A172 (cell line): ENCODE measurements at places on chromosomes 4 and X.

- DNase-seq, result no peak
Observed at GRCh38 chr4:88854481-88854880, 156.9 kb upstream of the NAP1L5 start.

- no peak for DNase-seq
Observed at GRCh38 chr4:124053872-124054538, 657.4 kb downstream of the SPRY1 start.

DNA sequence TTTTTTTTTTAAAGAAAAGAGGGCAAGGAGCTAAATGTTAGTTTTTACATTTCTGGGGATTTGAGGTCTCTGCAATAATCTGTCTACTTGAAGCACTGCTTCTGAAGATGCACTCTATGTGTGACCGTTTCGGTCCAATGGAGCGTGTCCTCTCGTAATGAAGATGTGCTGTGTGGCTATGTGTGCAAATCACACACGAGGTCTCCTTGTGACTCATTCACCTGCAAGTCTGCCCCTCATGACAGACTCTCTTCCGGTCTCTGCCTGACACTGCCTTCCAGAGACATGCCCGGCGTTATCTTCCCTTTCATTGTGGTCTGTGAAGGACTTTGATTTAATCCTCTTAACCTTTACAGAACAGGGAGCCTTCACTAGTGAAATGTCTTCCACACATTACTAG is 84.3 kb downstream of the TRAM1L1 start:
- DNase-seq, result no peak

- DNase-seq, result peak; percentile 76
Observed at GRCh38 chr4:182143822-182144625, 99.2 kb upstream of the TENM3 start.

GRCh38 chr4:101977076-101977475 is 186.5 kb downstream of the BANK1 start:
- DNase-seq, result peak; percentile 92

DNA sequence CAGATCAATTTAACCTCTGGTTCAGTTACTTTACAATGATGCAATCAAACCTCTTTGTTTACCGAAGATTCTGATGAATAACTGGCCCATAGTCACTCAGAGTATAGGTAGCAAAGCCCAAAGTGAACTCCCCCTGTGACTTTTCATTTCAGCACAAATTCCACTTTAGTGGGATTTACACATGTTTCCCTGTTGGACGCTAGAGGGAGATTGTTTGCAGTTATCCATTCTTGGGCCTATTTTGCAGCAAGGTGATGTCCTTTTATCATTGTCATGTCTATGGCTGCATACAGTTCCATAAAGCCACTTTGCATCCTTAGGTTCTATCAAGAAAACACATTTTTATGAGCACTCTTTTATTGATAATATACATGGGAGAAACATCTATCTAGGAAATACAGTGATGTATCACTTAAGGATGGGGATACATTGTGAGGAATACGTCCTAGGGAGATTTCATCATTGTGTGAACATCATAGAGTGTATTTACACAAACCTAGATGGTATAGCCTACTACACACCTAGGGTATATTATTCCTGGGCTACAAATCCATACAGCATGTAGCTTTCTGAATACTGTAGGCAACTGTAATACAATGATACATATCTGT is 14.5 kb upstream of the DKK2 start:
- DNase-seq, result no peak

DNA sequence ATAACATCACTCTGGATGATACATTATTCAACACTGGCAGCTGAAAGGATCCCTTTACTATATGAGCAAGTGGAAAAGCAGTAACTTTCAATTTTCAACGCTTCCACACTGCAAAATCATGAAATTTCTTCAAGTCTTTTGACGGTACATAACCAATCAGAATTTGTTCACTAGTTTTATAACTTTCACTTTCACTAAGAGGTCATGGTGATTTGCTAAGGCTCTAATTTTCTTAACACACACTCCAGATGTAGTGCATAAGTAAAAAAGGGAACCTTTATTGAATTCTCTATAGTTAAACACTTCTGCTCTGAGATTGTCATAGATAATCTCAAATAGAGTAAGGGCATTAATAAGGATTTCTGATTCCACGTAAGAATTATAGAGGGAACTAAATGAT is 4.1 kb downstream of the ARMCX2 start:
- no peak for DNase-seq

GRCh38 chrX:10395643-10396042 is 224.7 kb downstream of the MID1 start:
- DNase-seq, result no peak

- DNase-seq, result no peak
Observed at GRCh38 chr4:140117947-140118346, 36.0 kb downstream of the MAML3 start.

DNA sequence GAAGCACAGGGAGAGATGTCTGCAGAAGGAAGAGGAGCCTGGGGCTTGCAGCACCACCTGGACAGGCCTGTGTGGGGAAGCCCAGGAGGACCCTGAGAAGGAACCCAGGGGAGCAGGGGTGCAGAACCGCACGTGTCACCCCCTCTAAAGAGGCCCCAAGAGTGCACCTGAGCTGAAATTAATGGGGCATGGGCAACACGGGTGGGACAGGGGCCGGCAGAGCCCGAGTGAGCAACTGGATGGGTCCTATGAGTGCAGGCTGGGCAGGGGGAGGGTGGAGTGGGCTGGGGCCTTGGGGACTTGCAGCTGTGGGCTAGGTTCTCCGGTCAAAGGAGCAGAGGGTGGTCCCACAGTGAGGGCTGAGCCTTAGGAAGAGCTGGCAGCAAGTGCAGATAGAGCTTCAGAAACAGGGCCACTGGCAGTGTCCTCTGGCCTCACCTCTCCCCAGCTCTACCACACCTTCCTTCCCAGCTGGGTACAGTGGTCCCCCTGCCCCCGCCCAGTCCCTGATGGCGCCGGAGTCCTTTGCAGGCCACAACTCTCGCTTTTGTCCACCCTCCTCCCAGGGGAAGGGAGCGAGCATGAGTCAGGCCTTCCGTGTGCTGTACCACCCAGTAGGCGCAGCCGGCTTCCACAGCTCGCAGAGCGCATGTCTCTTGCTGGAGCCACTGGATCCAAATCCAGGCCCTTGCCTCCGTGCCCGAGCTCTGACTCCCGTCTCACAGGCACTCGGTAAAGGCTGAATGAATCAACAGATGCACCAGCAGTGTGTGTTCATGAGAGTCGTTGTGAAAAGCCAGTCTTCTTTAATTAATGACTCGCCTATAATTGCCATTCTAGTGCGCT is 131.6 kb downstream of the HMX1 start:
- no peak for DNase-seq

DNA sequence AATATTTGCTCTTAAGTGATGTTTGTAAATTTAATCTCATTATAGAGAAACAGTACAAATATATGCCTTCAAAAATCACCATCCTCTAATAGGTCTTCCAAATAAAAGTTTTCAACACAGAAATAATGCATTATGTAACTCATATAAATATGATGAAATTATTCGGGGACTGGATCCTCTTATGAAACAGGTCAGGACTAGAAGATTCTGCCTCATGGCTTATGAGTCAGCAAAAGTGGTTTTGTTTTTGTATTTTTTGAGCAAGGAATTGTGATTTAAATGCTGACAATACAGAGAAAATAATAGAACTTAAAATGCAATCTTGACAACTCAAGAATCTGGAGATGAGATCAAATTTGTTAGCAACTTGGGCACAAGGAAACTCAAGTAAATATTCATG is 179.7 kb upstream of the NDP start:
- no peak for DNase-seq

GRCh38 chrX:78922754-78923153 is 22.4 kb upstream of the P2RY10 start:
- no peak for DNase-seq

DNA sequence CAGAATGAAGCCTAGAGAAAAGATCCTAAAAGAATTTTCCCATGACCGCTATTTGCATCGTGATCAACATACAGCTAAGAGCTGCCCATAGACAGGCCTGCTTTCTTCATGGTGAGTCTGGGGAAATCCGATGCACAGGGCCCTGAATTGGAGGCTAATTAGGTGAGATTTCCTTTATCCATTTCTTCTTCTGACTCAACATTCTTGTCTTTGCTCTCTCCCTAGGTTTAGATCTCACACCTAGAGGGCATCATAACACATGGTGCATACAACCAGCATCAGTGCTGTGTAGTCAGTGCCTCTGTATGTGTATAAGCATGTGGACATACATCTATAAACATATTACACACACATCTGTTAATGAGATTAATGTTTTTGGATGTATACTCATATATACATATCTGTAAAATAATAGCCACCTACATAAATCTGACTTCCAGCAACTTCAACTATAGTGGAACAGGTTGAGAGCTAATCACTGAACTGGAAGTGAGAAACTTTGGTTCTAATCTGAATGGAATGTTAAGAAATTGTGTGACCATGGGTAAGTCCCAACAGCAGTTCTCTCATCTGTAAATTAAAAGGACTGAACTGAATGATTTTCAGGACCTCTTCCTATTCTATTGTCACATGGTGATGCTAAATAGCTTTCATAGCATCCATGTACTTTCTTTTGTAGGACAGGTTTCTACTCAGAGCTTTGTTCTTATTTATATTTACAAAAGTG is 17.5 kb downstream of the GATB start:
- no peak for DNase-seq

DNA sequence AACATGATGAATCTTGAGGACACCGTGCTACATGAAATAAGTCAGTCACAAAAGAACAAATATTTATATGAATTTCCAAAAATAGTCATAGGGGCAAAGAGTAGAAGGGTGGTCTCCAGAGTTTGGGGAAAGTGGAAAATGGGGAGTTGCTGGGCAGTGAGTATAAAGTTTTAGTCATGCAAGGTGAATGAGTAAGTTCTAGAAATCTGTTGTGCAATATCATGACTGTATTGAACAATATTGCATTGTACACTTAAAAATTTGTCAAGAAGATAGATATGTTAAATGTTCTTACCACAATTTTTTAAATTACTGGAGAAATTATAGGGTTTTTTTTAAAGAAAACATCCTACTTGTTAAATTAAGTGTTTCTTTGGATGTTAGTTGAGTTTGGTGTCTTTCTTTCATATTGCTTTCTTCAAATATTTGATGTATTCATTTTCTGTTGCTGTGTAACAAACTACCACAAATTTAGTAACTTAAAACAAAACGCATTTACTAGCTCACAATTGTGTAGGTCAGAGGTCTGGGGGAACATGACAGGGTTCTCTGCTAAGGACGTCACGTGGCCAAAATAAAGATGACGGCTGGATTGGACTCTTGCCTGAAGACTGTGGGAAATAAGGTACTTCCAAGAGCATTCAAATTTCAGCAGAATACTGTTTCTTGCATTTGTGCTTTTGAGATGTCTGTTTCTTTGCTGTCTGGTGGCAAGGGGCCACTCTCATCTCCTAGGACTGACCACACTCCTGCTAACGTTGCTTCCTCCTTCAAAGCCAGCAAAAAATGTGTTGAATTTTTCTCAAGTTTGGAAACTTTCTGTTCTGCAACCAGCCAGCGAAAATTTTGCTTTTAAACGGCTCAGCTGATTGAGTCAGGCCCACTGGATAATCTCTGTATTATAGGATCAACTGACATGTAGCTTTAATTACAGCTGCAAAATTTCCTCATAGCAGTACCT is 76.7 kb downstream of the CPEB2 start:
- DNase-seq, result no peak

DNA sequence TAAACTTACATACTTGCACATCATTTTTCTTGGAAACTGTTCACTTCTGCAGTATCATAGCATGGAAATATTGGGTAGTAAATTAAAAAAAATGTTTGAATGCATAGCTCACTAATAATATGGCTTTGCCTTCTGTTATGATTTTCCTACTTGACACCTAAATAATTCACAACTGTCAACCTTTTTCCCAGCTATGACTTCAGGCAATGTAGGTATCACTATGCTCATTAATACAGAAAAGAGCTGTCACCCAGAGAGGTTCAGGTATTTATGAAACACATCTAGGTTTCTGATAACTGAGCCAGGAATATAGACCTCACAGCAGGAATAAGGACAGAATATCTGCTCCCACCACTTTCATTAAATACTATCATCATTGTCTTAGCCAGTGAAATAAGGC is 289.5 kb downstream of the ACTRT1 start:
- DNase-seq, result no peak

DNA sequence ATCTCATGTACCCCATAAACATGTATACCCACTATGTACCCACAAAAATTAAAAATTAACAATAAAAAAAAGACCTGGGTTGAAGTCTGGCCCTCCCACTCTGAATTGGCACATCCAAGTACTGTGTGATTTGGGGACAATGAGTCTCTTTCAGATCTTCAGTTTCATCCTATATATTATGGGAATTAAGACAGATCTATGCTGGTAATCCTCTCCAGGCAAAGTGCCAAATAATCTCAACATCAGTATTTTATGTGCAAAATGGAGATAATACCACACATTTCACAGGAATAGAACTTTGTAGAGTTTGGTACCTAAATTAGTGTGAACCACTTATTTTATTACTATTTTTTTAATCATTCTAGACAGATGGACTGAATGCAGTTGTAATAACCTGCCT is 11.0 kb upstream of the SCD5 start:
- no peak for DNase-seq

DNA sequence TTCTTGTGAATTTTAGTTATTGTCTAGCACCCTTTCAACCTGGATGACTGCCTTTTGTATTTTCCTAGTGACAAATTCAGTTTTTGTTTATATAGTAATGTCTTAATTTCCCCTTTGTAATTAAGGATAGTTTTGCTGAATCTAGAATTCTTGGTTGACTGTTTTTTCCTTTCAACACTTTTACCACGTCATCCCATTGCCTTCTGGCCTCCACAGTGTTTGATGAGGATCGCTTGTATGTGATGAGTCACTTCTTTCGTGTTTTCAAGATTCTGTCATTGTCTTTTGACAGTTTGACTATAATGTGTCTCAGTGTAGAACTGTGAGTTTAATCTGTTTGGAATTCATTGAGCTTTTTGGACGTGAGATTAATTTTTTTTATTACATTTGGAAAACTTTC is 30.1 kb downstream of the KDM6A start:
- DNase-seq, result peak; percentile 54

- no peak for DNase-seq
Observed at GRCh38 chr4:76823495-76823894, 74.4 kb downstream of the SOWAHB start.

DNA sequence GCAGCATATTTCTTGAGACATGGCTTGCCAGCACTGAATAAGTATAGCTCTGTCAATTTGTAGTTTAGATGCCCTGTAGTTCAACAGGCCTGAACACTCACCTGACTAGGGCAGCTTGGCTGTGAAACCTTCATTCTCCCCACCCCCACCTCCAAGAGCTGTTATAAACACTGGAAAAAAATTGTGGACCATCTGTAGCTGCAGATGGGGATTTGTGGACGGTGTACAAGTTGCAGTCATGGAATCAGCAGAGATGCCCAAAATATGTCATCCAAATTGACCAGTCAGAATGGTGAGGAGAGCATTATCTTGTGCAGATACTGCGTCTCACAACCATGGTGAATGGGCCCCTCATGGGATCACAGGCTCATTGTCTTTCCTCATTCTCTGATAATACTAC is 76.2 kb upstream of the PAQR3 start:
- DNase-seq, result no peak
